NCI-H2081 (cell line): ENCODE measurements at places on chromosomes 4 and X.

DNA sequence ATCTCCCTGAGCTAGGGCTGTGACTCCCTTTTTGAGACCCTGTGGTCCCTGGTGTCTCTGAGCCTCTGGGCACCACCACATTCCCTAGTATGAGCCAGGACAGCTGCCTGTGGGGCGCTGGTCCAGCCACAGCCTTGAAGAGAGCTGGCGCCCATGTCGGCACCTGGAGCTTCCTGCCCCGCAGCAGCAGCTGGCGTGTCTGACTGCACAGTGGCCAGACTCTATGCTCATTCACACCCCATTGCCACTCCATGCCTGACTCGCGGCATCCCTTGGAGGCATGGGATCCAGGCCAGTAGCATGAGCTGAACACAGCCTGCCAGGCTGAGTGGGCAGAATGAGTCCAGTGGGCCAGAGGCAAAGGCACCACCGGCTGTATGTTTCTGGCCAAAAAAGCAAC, 8.3 kb upstream of the SPP1 start:
- DNase-seq, result no peak

GRCh38 chr4:78669453-78669852, 106.7 kb upstream of the BMP2K start:
- no peak for DNase-seq

- no peak for DNase-seq
These were observed 158.0 kb downstream of the HNRNPD start for GRCh38 chr4:82215800-82216199.

DNA sequence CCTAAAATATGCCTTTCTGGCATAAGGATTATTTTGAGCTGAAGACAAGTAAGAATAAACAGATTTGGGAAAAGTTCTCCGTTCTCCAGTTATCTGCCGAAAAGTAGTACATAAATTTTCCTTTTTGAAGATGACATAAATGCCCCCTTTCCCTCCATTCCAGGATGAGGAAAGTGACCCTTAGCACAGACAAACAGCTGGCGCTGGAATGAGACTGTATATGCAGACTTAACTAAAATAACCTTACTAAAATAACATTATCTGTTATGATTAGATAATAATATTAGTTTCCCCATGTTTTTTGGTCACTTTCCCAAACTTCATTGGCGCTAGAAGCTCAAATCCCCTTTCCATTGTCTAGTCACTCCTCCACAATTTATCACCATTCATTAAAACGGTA, 21.5 kb downstream of the PDGFC start:
- DNase-seq, result no peak

DNA sequence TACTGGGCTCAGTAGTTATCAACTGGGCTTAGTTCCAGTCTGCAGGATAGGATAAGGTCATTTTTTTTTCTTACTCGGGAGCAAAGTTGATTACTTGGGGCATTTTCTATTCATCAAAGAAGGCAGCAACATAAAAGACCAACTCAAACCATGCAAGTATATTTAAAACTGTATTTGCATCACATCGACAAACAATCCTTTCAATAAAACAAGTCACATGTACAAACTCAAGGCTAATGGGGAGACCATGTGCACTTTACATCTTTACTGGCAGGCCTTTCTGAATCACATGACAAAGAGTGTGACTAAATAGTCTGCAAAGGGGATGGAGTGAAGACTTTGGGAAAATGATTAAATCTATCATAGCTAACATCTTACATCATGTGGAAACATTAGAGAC, 610.4 kb upstream of the BOD1L1 start:
- DNase-seq, result no peak

DNA sequence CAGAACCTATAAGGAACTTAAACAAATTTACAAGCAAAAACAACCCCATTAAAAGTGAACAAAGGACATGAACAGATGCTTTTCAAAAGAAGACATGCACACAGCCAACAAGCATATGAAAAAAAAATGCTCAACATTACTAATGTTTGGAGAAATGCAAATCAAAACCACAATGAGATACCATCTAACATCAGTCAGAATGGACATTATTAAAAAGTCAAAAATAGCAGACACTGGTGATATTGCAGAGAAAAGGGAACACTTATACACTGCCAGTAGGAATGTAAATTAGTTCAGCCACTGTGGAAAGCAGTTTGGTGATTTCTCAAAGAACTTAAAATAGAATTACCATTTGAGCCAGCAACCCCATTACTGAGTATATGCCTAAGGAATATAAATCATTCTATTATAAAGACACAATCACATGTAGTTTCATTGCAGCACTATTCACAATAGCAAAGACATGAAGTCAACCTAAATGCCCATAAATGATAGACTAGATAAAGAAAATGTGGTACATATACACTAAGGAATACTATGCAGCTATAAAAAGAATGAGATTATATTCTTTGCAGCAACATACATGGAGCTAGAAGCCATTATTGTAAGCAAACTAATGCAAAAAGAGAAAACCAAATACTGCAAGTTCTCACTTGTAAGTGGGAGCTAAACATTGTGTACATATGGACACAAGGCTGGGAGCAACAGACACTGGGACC, 1509.4 kb downstream of the TECRL start:
- DNase-seq, result no peak

DNA sequence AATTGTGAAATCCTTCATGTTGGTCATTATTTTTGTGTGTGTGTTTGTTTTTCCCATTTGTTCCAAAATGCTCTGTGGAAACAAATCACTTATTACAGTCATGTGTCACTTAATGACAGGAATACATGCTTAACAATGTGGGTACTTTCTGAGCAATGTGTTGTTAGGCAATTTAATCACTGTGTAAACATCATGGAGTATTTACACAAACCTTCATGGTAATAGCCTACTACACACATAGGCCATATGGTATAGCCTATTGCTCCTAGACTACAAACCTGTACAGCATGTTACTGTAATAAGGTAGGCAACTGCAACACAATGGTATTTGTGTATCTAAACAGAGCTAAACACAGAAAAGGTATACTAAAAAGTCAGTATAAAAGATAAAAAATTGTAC, 388.9 kb upstream of the PPP1R2C start:
- DNase-seq, result peak; percentile 56

GRCh38 chr4:76531597-76531996, 96.6 kb downstream of the SHROOM3 start:
- DNase-seq, result no peak

DNA sequence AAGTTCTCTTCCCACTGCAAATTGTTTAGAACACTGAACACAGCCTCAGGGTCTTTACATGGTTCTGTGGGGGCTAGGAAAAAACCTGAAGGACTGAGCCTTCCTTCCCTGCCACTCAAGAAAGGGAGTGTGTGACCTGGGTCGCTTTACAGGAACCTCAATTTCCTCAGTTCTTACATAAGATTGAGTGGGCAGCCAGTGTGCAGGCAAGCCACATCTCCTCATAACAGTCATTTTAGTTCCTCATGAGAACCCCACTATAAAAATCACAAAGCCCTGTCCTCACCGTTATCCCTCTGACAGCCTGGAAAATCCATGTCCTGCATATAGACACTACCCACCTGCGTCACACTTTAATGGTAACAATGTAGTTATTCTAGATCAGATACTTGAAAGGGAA, 2.1 kb upstream of the ETDC start:
- DNase-seq, result no peak

GRCh38 chr4:148216866-148217814, 225.1 kb downstream of the NR3C2 start:
- no peak for DNase-seq

DNA sequence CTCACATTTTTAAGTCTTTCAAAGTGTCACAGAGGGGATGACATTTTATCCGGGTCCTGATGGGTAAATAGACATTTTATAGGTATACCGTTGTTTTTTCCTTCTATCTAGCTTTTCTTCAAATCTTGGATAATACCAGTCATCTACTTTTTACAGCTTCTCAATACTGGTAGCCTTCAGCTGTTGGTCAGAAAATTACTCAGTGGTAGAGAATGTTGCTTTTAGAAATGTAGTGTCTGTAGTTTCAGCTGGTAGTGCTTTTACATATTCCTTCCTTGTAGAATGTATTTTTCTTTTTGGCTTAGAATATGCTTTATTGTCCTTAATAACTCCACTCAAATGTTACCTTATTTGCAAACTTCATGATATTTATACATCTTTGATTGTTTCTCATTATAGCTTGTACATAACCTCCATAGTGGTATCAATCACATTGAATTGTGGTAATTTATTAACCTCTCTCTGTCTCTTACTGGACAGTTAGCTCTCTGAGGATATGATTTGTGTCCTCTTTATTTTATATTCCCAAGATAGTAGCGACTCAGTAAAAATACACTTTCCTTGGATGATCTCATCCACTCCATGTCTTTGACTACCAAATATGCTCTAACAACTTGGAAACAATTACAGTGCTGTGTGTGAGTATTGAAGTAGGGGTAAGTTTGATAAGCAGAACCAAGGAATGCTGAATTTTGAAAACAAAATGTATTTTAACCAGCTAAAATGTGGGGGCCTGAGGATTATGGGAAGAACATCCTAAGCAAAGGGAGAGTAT, 53.8 kb downstream of the RAP1GDS1 start:
- no peak for DNase-seq

DNA sequence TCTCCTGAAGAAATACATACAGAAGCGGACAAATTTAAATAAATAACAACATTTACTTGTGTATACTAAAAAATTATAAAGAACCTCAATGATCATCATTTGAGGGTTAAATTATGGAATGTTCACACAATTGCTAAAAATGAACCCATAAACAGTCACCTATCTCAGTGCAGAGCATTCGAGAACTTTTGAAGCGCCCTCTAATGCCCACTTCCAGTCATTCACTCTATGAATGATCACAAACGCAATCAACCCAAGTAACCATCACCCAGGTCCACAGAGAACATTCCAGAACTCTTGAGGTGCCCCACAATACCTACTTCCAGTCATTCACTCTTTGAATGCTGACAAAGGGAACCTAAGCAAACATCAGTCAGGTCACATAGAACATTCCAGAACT, 103.5 kb upstream of the PLAC1 start:
- DNase-seq, result no peak

- no peak for DNase-seq
These were observed 322.0 kb upstream of the PPARGC1A start for GRCh38 chr4:24211856-24212255.

DNA sequence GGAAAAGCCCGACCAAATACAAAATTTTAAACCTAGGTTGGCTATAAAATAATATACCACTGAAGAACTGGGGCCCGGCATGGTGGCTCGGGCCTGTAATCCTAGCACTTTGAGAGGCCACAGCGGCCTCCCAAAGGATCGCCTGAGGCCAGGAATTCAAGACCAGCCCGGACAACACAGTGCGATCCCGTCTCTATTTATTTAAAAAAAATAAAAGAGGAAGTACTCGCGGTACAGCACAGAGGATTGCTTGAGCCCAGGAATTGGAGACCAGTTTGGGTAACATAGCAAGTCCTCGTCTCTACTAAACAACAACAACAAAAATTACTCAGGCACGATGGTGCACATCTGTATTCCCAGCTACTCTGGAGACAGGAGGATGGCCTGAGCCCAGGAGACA, 44.8 kb upstream of the CDKN2AIP start:
- no peak for DNase-seq

DNA sequence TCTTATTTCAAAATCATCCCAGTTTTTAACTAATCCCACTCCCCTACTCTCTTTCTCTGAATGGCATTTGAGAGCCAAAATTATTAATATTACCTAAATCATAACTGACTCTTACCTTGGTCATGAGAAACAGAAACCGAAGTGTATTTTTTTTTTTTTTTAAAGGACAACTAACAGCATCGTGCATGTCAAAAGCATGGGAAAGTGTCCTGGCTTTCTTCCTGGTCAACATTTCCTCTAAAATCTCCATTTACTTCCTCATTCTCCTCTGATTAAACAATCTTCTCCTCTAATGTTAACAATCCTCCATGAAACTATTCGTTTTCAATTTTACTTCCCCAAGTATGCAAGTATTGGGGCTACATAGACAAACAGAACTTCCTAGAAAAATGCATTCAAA, 2.1 kb upstream of the STS start:
- no peak for DNase-seq

- no peak for DNase-seq
These were observed 53.2 kb upstream of the ADRA2C start for GRCh38 chr4:3712936-3713335.

DNA sequence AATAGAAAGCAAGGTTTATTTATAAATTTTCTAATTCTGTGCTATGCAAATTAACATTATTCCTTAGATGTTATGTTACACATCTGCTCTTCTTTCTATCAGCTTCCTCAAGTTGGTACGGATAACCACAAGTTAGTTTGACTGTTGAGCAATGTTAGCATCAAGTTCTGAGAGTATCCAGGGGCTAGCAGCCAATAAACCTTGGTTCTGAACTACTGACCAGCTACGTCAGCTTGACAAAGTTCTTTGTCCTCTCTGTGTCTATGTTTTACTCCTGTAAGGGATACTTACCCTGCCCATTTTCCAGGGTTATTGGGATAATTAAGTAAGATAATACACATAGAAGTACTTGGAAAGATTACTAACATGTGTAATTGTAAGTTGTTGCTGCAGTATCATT, 8.1 kb upstream of the TEX13A start:
- DNase-seq, result no peak

DNA sequence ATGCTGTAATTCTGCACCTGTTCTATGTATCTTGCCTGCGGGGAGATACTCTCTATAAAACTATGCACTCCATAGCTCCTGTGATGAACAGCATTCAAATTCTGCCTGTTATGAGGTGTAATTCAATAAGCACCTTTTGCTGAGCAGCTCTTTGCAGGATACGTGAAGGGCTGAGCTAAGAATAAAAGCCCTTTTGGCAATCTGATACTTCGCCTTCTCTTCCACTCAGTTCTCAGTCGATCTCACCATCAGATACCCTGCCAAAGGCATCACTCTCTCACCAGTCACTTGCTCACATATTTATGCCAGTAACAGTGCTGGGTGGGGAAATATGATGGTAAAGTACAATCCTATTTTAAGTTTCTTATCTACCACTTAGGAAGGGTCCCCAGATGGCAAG, 67.2 kb downstream of the RPS3A start:
- peak; percentile 26 for DNase-seq

GRCh38 chr4:138404801-138405200, 162.7 kb upstream of the SLC7A11 start:
- DNase-seq, result no peak

DNA sequence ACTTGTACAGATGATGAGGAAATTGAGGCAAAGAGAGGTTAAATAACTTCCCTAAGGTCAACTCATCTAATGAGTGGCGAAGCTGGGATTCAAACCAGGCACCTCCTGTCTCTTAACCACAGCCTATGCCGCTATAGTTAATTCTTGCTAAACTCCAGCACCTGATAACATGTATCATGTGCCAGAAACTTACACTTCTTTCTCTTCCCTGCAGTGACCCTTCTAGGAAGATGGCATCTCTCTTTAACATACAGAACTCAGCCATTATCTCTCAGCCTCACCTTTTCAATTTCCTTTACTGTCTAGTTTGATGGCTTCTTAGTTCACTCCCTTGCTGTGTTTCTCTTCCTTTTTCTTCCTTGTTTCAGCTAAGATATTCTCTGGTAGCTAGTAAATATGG, 2.5 kb downstream of the VBP1 start:
- no peak for DNase-seq

DNA sequence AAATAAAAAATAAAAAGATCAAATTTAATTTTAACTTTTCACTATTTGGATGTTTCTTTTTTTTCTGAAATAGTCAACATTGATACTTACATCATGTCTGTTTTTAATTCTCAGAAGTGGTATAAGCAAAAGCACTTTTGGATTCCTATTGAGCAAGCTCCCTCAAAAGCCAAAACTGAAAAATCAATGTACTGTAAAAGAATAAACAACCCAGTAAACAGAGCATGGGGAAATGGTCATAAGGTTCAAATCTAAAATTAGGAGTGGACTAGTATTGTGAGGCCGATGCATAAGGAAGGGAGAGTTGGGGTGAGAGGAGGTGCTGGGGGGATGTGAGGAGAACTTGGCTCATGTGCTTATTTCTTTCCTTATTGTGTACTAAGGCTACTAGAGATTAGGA, 37.9 kb downstream of the NUDT6 start:
- DNase-seq, result no peak
